ENCODE measurements at places on chromosomes 4 and X.

DNA sequence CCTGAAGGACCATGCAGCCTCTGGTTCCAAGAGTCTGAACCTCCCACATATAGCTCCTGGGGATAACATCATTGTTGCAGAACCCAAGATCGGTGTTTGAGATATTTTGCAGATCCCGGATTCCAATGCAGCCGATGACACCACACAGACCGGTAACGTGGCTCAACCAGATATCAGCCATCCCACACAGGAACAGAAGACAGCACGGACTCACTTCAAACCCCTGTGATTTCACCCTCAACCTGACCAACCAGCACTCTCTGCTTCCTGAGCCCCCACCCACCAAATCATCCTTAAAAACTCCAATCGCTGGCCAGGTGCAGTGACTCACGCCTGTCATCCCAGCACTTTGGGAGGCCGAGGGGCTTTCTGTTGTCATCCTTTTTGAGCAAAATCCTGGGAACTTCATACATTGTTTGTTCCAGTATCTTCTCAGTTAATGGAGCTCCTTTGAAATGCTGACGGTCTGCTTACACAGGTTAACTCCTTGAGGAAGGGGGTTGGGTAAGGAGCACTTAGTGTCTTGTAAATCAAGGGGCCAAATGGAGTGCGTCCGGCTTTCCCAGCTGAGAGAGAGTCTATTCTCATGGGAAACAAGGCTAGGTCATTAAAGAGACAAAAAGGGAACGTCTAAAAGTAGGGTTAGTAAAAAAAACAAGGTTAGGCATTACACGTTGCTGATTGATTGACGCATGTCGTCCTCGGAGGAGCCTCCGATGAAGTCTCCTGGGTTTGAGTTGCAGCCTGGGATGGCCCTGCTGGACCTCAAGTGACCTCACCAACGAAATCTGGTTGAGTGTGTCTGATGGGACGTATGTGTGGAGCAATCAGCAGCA, 230.4 kb downstream of the CRLF2 start:
- DNase-seq = no peak

GRCh38 chrX:81174286-81174685, 27.4 kb downstream of the HMGN5 start:
- no peak for DNase-seq

GRCh38 chr4:7797330-7797729, 142.3 kb downstream of the AFAP1 start:
- no peak for DNase-seq

- DNase-seq = no peak
Observed at GRCh38 chr4:22444813-22445212, 71.1 kb downstream of the ADGRA3 start.

GRCh38 chr4:185457136-185457535, 14.4 kb downstream of the CCDC110 start:
- no peak for DNase-seq

GRCh38 chr4:137124278-137124932, 407.9 kb downstream of the PCDH18 start:
- DNase-seq = peak; percentile 44

- peak; percentile 40 for DNase-seq
Observed at GRCh38 chr4:33063241-33063640, 2343.1 kb downstream of the PCDH7 start.

Measured in skeletal muscle cell (primary cell).